ENCODE measurements at places on chromosomes 4 and X.

- no peak for DNase-seq
Observed at GRCh38 chrX:18617407-18617750, 54.5 kb downstream of the RS1 start.

DNA sequence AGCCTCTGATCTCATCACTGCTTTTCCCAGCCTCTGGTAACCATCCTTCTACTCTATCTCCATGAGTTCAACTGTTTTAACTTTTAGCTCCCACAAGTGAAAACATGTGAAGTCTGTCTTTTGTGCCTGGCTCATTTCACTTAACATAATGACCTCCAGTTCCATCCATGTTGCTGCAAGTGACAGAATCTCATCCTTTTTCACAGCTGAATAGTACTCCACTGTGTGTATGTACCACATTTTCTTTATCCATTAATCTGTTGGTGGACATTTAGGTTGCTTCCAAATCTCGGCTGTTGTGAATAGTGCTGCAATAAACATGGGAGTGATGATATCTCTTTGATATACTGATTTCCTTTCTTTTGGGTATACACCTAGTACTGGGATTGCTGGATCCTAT lies 109.5 kb downstream of the FRYL start:
- no peak for DNase-seq

DNA sequence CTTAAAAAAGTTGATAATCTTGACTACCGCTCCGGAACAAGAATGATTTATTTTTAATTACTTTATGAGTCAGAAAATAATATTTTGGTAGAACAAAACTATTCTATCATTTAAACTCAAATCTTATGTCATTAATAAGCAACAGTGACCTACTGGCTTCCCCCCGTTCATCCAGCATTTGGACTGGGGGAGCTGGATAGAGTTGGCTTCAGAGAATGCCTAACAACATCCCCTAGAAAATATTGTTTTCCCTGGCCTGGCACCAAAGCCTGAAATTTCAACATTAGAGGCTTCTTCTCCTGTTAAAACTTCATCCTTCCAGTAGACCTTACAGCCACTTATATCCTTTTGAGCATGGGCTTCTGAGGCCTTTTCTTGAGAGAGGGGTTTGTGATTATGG lies 55.7 kb upstream of the PDLIM3 start:
- no peak for DNase-seq

DNA sequence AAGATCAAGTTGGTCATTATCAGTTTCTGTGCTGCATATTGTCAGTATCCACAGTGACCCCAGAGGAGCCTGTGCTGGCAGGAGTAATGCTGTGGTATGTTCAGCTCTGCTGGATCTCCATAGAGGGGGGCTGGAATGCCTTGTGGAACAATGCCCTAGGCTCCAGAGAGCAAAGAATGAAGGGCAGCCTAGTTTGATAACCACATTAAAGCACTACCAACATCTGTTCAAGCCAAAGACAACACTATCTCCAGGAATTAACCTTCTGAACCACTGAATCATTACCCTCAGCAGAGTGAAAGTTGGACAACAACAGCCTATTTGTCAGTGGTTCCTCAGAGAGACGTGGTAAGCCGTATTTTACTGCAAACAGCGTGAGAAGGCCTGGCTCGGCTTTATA lies 192.3 kb upstream of the CXorf66 start:
- DNase-seq: no peak

GRCh38 chr4:53376900-53377299 lies 541 bp upstream of the FIP1L1 start:
- peak; percentile 19 for DNase-seq

DNA sequence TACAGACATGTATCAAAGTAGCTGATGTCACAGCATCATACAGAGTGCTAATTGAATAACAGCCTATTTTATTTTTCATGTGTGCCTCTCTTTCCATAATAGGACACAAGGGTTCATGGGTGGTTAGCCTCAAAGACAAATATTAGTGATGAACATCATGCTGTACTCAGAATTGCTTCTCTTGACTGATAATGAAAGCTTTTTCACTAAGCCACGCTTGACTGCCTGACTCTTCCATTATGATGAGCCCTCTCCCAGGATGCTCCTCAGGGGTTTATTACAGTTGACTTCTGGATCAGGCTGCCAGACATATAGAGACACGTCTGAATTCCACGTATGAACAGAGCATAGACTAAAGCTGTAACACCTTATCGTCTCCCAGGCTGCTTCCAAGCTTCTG lies 2757.5 kb downstream of the PCDH7 start:
- DNase-seq: no peak

DNA sequence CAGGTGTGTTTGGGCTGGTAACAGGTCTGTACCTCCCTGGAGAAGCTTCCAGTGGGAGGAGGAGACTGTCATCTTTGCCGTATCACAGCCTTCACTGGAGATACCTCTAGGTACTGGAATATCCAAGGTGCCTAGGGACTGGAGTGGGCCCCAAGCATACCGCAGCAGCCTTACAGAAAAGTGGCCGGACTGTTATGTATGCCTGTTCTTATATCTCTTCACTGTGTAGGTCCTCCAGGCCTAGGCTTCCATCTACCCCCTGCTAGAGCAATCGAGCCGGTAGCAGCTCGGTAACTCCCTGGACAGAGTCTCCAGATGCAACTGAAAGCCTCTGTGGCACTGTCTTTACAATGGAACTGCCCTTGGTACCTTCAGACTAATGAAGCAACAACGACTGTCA lies 277.4 kb upstream of the GRIA3 start:
- DNase-seq: peak; percentile 55

Measured in osteoblast (primary cell).